HT-29 (cell line): ENCODE measurements at places on chromosomes 7 and 10. TPM values are rescaled to one million over a fixed set of nuclear protein-coding genes. Genes with fewer than 3 reads are reported as not detected.

Gene RTKN2
- total RNA-seq, result 3.7 TPM in 2 replicates

Gene GDF2
- total RNA-seq, result not detected in 2 replicates

Gene SLC39A12
- not detected in 2 replicates for total RNA-seq

Gene SPDYE16
- total RNA-seq, result 0.15 and 0.63 TPM in 2 replicates

GRCh38 chr10:115417585-115418265 is 324.6 kb downstream of the ATRNL1 start:
- DNase-seq, result peak; percentile 74

GRCh38 chr10:99533496-99534449 is 1.0 kb downstream of the NKX2-3 start:
- DNase-seq, result no peak

- peak; percentile 22 for DNase-seq
Observed at GRCh38 chr7:84455788-84456187, 261.2 kb upstream of the SEMA3A start.

DNA sequence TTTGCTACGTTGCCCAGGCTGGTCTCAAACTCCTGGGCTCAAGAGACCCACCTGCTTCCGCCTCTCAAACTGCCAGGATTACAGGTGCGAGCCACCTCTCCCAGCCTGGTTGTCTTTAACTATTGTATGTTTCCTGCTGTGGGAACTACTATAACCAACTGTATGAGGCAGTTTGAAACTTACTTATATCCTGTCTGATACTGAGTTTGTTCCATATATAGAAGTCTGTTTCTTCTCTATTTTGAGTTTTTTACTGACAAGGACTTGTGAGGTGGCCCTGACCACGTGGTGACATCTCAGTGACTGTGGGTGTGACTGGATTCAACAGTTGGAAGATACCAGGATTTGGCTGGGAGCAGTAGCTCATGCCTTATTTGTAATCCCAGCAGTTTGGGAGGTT is 14.2 kb downstream of the FBH1 start:
- no peak for DNase-seq
